ENCODE measurements at places on chromosomes 16 and 17.

- DNase-seq, result no peak
These were observed 31.1 kb downstream of the NME3 start for GRCh38 chr16:1740234-1740633.

GRCh38 chr16:4676831-4677230, 16.5 kb upstream of the NUDT16L1 start:
- no peak for DNase-seq

DNA sequence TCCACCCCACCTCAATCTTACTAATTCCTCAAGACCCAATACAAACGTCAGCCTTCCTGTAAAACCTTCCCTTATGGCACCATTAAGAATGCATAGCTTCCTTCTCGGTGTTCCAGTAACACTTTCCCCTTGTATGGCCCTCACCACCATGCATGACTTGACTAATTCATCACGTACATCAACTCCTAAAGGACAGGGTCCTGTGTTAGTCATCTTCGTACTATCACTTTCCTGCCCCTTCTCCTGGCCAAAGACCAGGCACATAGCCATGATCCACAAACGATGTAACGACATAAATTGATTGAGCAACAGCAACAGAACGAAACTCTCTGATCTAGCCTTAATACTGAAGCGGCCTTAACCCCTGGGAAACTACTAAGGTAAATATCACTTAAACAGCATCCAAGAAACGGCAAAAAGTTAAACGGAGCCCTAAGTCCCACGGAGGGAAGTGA, 612 bp downstream of the PSMD12 start:
- DNase-seq, result peak; percentile 79

- no peak for DNase-seq
These were observed 124.4 kb upstream of the SDK2 start for GRCh38 chr17:73768691-73769090.
